Right ventricle myocardium superior (tissue), 1 donor: ENCODE measurements at places on chromosomes 6 and 20. TPM values are rescaled to one million over a fixed set of nuclear protein-coding genes. Genes with fewer than 3 reads are reported as not detected.
A peak's percentile ranks its signal among the peaks of the same experiment; 100 is the strongest.

VSX1 gene
- 0.30 TPM for total RNA-seq

FOXP4 gene
- 14.4 TPM for total RNA-seq

UNC5CL gene
- total RNA-seq: 0.40 TPM

DNA sequence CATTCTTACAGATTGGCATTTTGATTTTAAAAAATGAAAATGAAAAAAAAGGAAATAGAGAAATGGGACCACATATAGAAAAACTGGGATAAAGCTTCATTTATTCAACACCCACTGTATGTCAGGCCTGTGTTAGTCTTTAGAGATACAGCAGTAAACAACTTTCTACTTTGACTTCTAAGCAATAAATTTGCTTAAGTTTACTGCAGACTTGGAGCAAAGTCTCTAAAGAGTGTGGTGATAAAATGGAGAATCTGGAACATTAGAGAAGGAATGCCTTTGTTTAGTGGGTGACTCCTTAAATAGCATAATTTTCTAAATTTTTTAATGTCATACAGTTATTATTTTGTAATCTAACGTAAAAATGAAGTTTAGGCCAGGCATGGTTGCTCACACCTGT is 80.7 kb upstream of the CNKSR3 start:
- DNase-seq: no peak

DNA sequence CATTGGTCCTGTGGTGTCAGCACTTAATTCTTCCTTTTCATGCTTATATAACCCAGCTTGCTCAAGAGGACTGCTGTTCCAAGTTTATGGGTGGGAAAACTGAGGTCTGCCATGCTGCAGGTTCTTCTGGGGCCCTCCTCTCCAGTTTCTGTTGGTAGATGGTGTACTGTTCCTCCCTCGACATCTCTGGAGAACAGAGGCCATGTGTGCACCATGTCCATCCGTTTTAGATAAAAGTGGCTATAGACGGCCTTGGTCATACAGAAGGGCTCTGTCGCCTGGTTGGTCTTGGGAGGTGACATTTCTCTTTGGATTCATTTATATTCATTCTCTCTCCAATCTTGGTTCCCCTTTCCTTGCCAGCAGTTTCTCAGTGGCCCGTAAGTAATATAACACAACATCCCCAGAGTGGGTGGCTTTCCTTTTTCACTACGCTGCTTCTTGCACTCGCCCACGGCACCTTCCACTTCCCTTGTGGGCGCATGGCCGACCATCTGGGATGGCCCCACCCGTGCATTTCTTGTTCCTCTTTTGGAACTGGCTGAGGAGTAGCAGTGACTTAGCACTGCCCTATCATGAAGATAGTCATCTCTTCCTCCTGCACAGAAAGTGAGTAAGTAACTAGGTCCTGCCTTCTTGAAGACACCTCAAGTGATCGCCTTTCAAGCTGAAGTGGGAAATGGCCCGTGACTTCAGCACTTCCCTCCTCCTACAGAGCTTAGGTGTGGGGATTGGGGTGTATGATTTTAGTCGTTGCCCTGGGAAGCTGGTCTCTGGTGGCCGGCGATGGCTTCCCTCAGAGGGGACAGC is 94.2 kb downstream of the RREB1 start:
- peak; percentile 78 for DNase-seq

- peak; percentile 72 for DNase-seq
Measured at GRCh38 chr20:3407040-3407770, at the start of gene DNAAF9. TSS of gene DNAAF9 (minus strand) at chr20:3407669. CDS start at chr20:3407557, 112 bp downstream.

DNA sequence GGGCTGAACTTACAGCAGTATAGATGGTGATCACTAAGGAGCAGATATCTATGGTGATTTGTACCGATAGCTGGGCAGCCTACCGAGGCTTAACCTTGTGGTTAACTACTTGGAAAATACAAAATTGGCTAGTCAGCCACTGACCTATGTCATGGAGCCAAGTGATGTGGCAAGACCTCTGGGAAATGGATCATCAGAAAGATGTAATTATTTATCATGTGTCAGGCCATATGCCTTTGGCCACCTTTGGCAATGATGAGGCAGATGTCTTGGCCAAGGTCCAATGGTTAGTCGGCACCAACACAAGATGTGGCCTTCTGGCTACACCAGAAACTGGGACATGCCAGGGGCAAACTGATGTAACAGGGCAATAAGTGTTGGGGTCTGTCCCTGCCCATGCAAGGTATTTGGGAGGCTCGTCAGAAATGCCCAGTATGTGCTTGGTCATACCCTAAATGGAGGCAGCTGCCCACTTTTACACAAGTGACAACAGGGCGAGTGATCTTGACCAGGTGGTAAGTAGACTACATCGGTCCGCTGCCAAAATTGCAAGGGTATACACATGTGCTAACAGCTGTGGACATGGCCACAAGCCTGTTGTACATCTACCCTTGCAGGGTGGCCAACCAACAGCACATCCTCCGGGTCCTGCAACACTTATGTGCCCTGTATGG is 30.1 kb downstream of the HDDC2 start:
- no peak for DNase-seq

DNA sequence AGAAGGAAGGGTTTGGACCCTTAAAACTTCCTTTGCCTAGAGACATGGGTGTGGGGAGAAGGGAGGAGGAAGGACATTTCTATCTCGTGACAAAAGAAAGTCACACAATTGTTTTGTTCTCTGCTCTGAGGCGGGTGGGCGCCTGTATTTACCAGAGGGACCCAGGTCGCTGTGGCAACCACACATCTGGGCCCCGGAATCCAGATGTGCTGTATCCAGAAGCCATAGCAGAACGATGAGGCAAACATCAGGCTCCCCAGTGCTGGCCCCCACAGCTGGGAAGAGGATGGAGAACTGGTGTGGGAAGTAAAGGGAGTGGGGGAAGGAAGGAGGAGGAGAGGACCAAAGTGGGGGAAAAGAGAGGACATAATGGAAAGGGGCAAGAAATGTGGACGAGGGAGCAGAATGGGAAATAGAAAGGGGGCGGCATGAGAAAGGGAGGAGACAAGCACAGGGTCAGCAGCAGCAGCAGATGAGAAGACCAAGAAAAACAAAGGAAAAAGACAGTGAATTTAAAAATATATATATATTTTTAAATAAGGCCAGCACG is 3.4 kb upstream of the TNXB start:
- peak; percentile 79 for DNase-seq

DNA sequence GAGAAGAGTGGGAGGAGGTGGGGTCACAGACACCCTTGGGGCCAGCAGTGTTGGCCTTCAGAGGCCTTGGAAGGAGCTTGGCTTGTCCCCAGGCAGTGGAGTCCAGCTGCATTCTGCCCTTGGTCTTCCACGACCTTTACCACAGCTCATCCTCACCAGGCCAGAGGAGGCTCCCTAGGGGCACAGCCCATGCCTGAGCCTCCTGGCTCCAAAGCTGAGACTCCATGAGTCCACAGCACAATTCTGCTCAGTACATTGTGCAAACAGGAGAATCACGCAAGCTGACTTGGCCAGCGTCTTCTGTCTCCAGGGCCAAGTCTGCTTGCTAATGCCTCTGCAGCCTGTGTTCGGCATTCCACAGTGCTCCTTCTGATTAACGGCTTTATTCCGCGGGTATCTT is 337.2 kb downstream of the SMOC2 start:
- DNase-seq: peak; percentile 79
